ENCODE measurements at places on chromosomes 7 and 10.

- DNase-seq = no peak
Observed at GRCh38 chr10:633279-634245, 55.9 kb downstream of the DIP2C start.

DNA sequence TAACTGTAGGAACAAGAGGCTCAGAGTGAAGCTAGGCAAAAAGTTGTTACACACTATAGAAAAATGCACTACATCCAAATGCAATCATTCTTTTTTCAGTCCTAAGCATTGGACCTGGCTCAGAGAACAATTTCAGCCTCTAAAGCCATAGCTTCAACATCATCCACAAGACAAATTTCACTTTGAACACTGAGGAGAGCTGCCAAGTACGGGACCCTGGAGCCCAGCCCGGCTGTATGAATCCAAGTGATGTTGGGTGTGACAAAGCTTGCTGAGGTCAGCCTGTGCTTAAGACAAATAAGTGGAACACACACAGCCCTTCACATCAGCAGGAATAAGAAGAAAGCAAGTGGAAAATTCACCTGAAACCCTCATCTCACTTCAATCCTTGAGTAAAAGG lies 233.1 kb upstream of the PFKP start:
- DNase-seq = no peak

- no peak for DNase-seq
Observed at GRCh38 chr10:92598321-92598720, 5.4 kb downstream of the KIF11 start.

- no peak for DNase-seq
Observed at GRCh38 chr10:98030093-98030821, at the start of gene CRTAC1. Gene CRTAC1 (minus strand): TSS chr10:98030621. CDS start chr10:98030472, 149 bp downstream.

GRCh38 chr7:12923971-12924370 lies 236.5 kb downstream of the ARL4A start:
- no peak for DNase-seq

GRCh38 chr10:35950226-35950625 lies 308.1 kb upstream of the FZD8 start:
- DNase-seq = no peak

DNA sequence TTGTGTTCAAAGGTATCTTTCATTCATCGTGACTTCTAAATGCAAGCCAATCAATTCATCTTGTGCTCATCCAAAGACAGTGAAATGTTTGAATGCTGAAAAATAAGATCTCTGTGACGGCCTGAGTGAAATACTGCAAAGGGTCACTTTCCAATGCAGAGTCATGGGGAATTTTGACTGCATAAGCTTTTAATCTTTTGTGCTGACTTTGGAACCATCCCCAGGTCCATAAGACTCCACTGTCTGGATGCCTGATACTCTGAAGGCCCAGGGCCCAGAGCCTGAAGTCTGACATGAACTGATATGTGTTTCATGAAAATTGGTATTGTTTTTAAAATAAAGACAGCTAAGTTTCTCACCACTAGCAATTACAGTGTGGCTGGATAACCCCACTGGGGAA lies 39.0 kb downstream of the PPP1R3C start:
- DNase-seq = no peak

GRCh38 chr7:6477318-6477660 lies 29.5 kb upstream of the DAGLB start:
- no peak for DNase-seq

GRCh38 chr10:70114902-70115301 lies 17.7 kb downstream of the AIFM2 start:
- no peak for DNase-seq

GRCh38 chr10:43120929-43121314 lies 17.3 kb upstream of the CSGALNACT2 start:
- DNase-seq = peak; percentile 93

- DNase-seq = no peak
Observed at GRCh38 chr10:685613-686012, 3.9 kb downstream of the DIP2C start.

DNA sequence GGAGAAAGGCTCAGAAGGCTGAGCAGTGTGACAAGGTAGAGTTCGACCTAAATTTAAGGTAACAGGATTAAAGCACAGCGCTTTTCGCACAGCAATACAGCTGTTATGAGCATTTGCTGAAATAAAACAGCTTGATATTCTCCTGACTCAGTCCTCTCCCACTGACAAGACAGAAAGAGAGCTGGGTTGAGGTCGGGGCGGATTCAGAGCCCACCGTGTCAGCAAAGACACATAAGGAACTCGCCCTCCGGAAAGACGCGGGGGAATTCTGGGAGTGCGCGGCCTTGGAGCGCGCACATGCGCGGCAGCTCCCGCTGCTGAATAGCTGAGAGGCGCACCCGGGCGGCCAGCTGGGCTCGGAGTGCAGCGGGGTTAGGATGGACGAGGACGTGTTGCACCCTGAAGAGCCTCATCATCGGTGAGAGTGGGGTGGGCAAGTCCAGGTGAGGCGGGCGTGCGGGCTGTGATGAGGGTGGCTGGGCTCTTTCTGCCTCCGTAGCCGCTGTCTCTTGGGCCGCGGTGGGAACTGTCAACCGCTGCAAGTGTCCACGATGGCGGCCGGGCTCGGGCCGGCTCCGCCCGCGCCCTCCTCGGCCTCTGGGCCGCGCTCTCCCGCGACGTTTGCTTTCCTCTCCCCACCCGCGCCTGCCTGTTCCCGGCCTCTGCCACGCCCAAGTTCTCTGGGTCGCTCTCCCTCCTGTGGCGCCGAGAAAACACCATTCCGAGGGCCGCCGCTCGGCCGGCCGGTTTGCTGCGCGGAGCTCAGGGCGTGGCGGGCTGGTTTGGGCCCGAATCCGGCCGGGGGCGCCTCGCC lies 120.6 kb downstream of the LYZL1 start:
- peak; percentile 59 for DNase-seq

GRCh38 chr7:77833136-77833535 lies 34.6 kb downstream of the PHTF2 start:
- no peak for DNase-seq

DNA sequence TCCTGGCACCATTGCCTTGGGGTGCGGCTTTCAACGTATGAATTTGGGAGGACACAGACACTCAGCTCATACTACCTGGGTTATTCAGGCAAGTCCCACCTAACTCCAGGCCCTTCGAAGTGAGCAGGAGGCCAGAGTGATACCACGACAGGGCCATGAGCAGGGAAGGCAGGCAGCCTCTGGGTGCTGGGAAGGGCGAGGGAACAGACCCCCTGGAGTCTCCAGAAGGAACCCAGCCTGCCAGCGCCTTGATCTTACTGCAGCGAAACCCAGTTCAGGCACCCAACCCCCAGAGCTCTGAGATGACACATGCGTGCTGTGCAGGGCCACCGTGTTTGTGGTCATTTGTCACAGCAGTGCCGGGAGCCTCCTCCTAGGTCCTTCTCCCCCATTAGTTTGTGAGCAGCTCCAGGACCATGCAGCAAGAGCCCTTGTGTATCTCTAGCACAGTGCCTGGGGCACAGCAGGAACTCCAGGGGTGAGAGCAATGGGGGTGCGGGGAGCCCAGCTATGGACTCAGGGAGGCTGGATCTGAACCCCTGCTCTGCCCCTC lies 7.7 kb upstream of the INSIG1 start:
- peak; percentile 54 for DNase-seq

- no peak for DNase-seq
Observed at GRCh38 chr10:90224791-90225566, 523.6 kb downstream of the KIF20B start.

GRCh38 chr7:121219026-121219425 lies 109.8 kb upstream of the WNT16 start:
- DNase-seq = no peak

DNA sequence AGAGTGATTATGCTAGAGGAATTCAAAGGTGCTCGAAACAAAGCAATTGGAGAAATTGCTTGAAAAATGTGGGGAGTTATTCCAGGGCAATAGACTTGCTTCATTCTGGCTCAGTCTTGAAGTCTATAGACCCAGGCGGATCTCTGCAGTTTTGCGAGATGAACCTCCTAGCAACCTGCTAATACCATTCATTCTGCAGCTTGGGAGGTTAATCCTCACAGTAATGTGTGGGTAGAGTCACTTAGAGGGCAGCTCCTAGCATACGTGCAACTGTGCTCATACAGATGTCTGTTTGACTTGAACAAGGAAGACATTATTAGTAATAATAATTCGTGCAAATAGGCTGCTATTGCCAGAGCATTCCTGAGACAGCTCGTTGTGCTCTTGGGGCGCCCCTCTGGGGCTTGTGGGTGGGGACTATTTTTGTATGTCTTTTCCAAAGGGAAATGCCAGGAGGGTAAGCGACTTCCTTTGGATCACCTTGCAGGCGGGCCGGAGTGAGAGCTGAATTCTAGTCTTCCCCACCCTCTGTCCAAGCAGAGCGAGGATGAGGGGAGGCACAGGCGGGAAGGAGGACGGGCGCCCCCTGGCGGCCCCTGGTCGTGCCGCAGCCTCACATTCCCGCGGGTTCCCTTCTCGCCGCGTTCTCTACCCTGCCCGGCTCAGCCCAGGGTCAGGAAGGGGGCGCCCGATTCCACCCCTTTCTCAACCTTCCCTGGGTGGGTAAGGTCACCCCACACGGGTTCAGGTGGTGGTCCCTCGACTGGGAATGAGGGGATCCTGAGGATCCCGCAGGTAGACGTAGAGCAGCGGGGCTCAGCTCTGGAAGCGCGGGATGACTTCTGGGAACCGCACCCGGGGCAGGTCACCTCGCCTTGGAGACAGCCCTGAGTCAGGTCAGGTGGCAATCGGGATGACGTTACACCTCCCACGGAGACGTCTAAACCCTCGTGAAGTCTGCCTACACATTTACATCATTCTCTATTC lies 241.5 kb downstream of the PHTF2 start:
- peak; percentile 8 for DNase-seq

- no peak for DNase-seq
Observed at GRCh38 chr7:130281260-130281659, 11.7 kb upstream of the CPA4 start.

- no peak for DNase-seq
Observed at GRCh38 chr7:158446281-158446680, 141.3 kb downstream of the PTPRN2 start.

DNA sequence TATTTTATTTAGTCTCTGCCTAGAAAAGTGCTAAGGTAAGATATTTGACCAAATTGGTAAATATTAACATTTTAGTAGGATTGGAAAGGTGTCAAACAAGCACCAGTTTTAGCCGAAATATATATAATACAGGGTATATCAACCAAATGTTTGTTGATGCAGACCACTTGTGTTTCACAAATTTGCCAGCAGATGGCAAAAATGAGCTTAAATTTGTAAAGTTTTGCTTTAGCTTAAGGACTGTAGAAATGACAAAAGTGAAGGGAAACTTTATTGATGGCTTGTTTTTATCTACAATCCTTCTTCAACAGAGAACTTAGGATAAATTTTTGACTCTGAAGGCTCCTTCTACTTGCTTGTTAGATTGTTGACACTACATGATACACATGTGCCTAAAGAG lies 4.8 kb upstream of the POLR1F start:
- DNase-seq = peak; percentile 25

GRCh38 chr10:70293169-70293843 lies 9.5 kb upstream of the NPFFR1 start:
- no peak for DNase-seq

DNA sequence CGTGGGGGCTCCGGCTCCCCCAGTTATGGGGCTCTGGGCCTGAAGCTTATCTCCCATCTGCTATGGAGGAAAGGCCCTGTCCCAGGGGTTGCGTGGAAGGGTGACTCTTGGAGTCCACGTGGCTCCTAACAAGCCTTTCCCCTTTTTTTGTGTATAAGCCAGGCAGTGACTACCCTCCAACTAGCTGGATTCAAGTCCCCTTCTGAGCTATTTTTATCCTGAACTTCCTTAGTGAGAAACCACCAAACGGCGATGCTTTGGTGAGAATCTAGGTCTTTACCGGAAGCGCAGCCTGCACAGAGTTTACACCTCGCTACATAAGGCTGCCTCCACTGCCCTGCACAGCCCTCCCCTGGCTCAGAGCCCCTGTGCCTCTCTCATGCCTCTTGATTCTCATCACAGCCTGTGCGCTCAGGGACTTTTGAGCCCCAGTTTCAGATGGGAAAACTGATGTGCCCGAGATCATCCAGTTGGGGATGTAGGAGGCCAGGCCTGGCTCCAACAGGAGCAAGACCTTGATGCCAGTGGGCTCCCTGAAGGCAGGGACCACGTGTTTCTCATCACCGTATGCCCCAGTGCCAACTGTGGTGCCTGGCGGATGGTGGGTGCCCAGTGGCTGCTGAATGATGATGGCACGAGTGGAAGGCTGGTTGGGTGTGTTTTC lies 102.3 kb upstream of the PPIF start:
- peak; percentile 87 for DNase-seq

- no peak for DNase-seq
Observed at GRCh38 chr7:16399265-16399831, 22.0 kb downstream of the CRPPA start.

- peak; percentile 23 for DNase-seq
Observed at GRCh38 chr10:103852856-103853255, 2.5 kb downstream of the SH3PXD2A start.

DNA sequence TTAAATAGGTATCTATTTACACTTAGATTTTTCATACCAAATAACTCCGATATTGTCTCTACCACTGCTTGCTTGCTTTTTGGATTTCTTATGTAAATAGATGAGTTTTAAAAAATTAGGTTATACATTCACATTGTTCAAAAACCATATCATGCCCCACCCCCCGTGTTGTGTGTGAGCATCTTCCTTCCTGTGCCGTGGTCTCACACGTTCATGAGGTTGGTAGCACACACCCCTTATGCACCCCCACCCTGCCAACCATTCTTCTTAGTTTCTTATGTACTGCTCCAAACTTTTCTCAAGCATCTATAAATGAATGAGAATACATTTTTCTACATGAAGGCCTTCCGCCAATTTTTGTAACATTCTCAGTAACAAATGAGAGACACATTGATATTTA lies 115.6 kb downstream of the FANK1 start:
- no peak for DNase-seq

GRCh38 chr7:47649919-47650318 lies 68.0 kb upstream of the TNS3 start:
- DNase-seq = no peak

- DNase-seq = no peak
Observed at GRCh38 chr7:69173846-69174245, 424.4 kb upstream of the AUTS2 start.

DNA sequence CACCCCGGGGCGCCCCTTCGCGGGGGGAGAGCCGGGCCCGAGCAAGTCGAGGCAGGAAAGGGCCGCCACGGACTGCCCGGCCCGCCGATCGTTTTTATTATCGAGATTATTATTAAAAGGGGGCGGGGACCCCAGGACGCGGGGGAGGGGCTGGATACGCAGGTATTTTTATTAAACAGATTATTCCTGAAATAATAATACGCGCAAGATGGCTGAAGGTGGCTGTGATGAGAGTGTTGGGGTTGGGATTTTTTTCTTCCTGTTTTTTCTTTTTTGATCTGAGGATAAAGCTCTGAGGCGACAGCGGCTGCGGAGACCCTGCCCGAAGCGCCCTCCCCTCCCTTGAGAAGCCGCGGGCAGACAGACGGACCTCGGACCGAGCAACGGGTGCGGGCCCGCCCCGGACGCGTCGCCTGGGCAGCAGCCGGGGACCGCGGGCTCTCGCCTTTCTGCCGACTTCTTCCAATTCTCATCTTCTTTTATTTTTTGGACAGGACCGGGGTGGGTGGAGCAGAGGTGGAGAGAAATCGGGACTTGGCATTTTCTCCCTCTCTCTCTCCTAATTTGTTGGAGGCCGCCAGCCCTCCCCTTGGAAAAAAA lies 1.4 kb upstream of the TRIM8 start:
- no peak for DNase-seq

- no peak for DNase-seq
Observed at GRCh38 chr7:28955718-28956607, 2.2 kb downstream of the TRIL start.

- DNase-seq = no peak
Observed at GRCh38 chr10:51815723-51816122, 116.3 kb upstream of the CSTF2T start.

Data from MV-4-11 (cell line).